Left renal pelvis (tissue), 4 donors: ENCODE measurements at places on chromosomes 5 and 9.

GRCh38 chr9:85344901-85345300 is 396.9 kb downstream of the AGTPBP1 start:
- DNase-seq: no peak

- DNase-seq: no peak
These were observed 415.0 kb downstream of the NFIB start for GRCh38 chr9:13898957-13899356.

GRCh38 chr9:117403403-117403811 is 11.4 kb downstream of the ASTN2 start:
- no peak for DNase-seq

GRCh38 chr9:114549697-114550330 is 37.8 kb upstream of the ATP6V1G1 start:
- DNase-seq: no peak
